ENCODE measurements at places on chromosomes 3 and 15.

DNA sequence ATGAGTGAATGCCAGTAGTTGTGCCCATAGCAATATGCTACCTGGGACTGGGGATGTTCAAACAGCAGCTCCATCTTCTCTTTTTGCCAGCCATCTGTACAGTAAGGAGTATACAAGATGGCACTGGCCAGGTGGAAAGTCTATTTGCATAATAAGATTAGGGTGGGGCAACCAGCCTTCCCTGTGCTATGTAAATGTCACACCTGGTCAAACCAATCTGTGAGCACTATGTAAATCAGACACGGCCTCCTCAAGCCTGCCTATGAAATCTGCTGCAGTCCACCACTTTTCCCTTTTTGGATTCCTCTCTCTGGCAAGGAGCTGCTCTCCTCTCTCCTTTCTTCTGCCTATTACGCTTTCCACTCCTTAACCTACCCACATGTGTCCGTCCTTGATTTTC lies 53.0 kb downstream of the C3orf80 start:
- DNase-seq = no peak

DNA sequence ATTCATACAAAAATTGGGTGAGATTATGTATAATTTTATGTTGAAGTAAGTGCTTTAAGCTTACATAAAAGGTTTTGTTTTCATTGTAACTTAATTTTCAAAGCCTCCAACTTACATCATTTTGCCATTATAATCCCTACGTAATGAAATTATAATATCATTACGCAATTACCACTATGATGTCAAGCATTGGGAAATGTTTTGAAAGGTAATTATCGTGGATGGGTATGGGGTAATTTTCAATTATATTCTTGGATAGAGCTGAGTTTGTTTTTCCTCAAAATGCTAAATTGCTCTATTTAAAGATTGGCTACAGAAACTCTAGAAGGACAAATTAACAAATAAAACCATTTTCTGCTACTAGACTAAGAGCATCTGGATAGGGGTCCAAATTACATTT lies 80.2 kb upstream of the FAM3D start:
- no peak for DNase-seq

DNA sequence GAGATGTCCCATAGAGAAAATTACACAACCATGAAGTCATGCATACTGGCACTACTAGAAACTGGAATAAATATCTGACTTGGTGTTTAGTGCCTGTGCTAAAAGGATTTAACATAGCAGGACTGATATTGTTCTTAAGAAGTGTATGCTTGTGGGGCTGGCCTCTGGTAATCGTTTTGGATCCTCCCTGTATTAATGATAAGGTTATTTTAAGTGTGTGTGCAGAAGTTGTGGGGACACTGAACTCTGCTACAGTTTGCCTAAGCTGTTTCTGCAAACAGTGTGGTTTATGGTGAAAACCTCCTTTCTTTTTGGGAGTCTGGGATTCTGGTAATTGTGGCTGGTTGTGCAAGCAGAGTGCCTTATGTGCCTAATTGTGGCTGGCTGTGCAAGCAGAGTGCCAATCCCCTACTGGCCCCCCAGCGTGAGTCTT lies 120.8 kb downstream of the CLASP2 start:
- DNase-seq = no peak

GRCh38 chr3:4823986-4824925 lies 155.0 kb upstream of the BHLHE40 start:
- no peak for DNase-seq

- no peak for DNase-seq
Observed at GRCh38 chr15:27059610-27060202, 88.7 kb downstream of the GABRG3 start.

GRCh38 chr3:115623044-115623868 lies at the start of gene GAP43:
Gene GAP43, plus strand, starts transcription at chr3:115623510. Its CDS starts 180 bp downstream, at chr3:115623690.
- no peak for DNase-seq

DNA sequence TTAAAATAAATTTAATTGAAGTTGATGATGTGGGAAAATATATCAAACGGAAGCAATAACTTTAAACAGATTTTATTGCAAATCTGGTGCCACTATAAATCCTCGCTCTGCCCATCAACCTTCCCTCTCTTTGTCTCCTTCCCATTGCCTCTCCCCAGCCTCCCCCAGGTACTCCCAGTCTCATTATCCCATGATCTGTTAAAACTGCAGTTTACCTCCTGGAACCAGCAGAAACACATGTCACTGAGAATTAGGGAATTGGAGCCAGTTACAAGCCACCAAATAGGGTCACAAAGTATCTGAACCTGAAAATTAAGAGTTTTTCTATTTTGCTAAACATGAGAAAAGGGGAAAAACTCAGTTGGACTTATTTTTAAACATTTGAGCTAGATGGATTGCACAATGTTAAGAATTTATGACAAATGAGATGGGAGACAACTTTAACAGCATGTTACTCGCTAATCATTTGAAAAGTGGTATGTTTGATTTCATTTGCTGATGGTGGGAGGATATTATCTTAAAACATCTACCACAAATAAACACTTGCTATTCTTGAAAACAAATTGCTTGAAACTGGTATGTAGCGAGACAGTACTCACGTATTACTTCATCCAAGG lies 2.4 kb downstream of the PLCH1 start:
- DNase-seq = no peak

DNA sequence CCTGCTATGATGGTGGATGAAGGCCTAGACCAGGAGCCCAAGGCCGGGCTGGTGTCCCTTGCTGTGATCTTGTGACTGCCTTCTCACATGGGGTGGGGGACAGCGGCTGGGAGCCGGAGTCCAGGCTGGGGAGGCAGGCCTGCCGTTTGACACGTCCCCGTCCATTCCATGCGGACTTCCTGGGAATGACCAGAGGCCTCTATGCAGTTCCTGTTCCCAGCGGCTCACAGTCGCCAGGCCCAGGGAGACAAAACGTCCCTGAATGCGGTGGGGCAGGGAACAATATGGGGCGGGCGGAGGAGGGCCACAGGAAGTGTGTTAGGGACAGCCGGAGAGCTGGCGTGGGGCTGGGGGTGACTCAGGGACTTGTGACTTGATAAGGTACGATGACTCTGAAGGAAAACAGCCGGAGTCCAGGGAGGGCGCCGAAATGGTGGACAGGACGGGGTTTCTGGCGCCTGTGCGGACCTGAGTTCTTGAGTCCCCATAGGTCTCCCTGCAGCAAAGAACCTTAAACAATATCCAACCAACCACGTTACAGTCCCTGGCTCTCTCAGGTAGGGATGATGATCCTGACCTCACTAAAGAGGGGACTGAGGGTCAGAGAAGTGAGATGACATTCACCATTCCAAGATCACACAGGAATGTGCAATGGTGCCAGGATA lies 40.5 kb upstream of the SMAD6 start:
- no peak for DNase-seq

DNA sequence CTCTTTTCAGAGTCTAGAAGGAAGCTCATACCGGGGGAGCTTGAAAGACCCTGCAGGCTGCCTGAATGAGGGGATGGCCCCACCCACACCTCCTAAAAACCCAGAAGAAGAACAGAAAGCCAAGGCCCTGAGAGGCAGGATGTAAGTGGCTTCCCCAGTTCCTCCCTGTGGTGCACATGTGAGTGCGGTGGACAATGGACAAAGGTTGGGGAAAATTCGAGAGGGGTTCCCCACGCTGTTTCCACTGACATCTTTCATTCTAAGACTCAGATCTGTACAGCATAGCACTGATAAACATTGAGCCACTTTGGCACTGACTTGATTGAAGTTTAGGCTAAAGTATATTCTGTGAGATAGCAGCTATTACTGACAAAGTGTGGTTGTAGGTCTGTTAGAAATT lies 79.5 kb upstream of the UMPS start:
- no peak for DNase-seq

DNA sequence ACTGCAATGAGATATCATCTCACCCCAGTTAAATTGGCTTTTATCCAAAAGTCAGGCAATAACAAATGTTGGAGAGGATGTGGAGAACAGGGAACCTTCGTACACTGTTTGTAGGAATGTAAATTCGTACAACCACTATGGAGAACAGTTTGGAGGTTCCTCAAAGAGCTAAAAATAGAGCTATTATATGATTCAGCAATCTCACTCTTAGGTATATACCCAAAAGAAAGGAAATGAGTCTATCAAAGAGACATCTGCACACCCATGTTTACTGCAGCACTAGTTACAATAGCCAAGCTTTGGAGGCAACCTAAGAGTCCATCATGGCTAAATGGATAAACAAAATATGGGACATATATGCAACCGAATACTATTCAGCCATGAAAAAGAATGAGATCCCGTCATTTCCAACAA lies 68.0 kb upstream of the HES1 start:
- no peak for DNase-seq

DNA sequence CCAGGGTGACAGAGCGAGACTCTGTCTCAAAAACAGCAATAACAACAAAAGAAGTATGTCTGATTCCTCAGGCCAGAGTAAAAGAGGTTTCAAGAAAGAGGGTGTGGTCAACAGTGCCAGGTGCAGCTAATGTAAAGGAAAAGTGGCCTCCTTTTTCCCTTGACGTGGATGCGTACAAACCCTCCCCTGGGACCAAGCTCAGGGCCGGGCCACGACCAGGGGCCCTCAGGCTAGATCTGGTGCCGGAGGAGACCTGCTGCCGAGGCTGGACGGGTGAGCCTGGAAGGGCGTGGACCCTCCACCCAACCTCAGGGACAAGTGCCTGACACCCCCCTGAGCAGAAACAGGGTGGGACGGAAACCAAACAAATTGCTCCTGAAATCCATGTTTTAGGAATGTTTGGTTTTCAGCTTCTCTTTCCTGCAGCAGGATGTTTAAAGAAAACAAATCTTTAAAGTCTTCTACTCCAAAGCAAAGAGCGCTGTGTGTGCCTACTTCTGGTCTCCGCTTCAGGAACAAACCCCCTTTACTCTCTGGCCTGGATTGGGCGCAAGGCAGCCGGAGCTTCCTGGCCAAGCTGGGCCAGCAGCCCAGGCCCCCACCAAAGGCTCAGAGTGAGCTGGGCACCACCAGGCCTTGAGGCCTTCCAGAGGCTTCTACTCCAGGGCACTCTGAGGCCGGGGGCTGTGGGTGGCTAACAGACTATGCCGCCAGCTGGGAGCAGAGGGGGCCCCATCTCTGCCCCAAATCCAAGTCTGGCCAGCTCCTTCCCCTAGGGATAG lies 21.4 kb downstream of the ZDHHC19 start:
- no peak for DNase-seq

DNA sequence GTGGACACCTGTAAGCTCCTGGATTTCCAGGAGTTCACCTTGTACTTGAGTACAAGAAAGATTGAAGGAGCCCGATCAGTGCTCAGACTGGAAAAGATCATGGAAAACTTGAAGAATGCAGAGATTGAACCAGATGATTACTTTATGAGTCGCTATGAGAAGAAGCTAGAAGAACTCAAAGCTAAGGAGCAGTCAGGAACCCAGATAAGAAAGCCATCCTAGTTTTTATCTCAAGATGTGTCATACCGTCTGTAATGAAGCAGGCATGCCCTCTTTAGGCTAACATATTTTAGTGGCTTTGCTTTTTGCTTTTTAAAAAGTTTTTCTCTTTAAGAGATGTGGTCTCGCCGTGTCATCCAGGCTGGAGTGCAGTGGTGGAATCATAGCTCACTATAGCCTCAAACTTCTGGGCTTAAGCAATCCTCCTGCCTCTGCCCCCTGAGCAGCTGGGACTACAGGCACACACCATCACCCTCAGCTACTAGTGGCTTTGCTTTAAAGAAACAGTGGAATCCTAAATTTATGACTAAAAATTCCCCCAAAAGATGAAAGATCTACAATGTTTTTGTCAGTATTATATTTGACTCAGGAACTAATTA lies 28.1 kb downstream of the EXOG start:
- DNase-seq = no peak

DNA sequence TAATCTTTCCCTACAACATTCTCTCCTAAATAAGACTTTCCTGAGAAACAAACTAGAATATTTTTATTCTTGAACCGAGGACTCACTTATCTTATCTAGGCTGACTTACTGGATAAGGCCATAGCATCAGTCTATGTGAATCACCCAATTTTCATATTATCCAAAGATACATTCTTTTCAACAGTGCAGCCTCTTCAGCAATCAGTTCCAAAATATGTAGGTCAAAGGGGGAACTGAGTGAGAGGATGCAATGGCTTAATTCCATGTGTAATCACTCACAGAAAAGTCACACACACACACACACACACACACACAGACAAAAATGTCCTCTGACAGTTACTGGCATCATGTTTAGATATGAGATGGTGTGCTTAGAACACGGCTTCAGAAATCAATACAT lies 31.5 kb upstream of the MECOM start:
- no peak for DNase-seq

GRCh38 chr3:13133471-13133981 lies 60.3 kb upstream of the IQSEC1 start:
- no peak for DNase-seq

GRCh38 chr15:31080591-31081014 lies 20.9 kb downstream of the TRPM1 start:
- DNase-seq = peak; percentile 63
